ENCODE measurements at places on chromosomes 2 and 18.

GRCh38 chr2:236354973-236355595 is 90.9 kb upstream of the ASB18 start:
- no peak for DNase-seq

DNA sequence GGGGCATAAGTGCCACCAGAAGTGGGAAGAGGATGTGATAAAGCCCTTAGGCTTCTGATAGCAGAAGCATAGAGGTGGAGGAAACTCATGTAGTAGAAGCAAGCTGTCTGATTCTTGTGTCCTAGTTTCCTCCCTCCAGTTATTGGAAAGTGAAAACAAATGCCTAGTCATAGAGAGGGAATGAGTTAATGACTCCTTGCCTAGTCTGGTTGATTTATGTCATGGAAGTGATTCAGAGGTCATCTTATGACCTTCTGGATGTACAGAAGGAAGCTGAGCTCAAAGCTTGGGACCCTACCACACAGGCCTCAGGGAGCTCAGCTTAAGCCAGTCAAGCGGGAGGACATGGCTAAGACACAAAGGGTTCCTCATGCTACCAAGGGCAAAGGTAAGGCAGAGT is 232.2 kb downstream of the THSD7B start:
- DNase-seq = no peak

GRCh38 chr2:6441800-6442199 is 423.9 kb downstream of the CMPK2 start:
- DNase-seq = no peak

DNA sequence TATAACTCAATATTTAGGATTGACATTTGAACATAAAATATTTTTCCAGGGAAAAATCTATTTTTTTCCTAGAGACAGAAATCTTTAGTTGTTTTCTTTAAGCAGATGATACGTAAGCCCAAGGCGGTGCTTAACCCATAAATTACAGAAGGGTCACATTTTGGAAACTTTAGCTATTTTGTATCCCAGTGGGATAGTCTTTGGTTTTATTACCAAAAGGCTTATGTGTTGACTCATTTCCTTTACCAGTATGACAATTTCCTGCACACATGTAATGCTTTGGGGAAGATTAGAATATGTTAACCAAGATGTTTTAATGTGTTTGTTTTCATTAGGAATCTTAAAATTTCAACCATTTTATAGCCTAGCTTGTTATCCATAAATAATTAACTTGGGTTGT is 24.8 kb downstream of the DYNC1I2 start:
- DNase-seq = peak; percentile 82

DNA sequence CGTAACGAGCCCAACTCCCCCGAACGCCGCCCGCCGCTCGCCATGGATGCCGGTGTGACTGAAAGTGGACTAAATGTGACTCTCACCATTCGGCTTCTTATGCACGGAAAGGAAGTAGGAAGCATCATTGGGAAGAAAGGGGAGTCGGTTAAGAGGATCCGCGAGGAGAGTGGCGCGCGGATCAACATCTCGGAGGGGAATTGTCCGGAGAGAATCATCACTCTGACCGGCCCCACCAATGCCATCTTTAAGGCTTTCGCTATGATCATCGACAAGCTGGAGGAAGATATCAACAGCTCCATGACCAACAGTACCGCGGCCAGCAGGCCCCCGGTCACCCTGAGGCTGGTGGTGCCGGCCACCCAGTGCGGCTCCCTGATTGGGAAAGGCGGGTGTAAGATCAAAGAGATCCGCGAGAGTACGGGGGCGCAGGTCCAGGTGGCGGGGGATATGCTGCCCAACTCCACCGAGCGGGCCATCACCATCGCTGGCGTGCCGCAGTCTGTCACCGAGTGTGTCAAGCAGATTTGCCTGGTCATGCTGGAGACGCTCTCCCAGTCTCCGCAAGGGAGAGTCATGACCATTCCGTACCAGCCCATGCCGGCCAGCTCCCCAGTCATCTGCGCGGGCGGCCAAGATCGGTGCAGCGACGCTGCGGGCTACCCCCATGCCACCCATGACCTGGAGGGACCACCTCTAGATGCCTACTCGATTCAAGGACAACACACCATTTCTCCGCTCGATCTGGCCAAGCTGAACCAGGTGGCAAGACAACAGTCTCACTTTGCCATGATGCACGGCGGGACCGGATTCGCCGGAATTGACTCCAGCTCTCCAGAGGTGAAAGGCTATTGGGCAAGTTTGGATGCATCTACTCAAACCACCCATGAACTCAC is 673 bp downstream of the PCBP1 start:
- DNase-seq = peak; percentile 44

DNA sequence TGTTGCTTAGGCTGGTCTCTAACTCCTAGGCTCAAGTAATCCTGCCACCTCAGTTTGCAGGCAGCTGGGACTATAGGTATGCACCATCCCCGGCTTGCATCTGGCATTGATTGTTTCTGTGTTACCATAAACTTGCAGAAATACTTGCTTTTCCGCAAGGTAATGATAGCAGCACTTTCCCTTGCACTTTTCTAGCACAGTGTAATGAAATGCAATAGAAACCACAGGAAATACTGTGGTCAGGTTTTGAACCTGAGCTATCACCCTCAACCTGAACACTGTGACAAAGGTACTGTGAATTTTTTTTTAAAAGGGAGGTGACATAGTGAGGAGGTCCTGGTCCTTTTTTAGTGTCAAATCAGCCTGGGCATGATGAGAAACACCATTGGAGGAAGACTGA is 38.3 kb downstream of the DHRS9 start:
- no peak for DNase-seq

DNA sequence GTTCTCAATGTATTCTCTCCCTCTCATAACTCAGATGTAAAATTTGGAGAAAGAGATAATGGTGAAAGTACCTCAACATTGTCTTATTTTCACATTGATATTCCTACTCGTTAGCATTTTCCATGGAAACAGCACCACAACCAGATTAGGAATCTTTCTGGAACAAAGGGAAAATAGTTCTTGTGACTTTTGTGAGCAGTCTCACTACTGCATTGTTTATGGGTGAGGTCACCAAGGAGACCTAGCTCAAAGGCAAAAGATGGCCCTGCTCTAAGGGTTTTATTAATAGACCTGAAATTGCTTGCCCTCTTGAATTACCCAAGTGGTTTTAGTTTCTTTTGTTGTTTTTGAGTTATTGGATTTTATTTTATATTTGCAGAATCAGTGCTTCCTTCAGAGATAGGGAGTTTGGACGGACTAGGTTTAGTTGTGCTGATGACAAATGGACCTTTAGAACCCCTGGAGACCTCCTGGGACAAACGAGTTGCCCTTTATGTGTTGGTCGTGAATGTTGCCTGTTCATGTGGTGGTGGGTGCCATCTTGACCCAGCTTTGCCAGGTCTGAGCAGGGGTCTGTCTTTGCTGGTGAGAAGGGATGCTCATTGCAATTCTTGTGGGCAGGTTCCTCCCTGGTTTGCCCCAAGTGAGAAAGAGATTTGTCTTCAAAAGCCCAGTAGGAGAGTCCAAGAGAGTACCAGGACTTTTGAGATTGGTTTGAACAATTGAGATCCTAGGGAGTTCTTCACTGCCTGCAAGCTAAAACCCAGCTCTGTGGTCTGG is 58.1 kb downstream of the INPP4A start:
- DNase-seq = peak; percentile 56

DNA sequence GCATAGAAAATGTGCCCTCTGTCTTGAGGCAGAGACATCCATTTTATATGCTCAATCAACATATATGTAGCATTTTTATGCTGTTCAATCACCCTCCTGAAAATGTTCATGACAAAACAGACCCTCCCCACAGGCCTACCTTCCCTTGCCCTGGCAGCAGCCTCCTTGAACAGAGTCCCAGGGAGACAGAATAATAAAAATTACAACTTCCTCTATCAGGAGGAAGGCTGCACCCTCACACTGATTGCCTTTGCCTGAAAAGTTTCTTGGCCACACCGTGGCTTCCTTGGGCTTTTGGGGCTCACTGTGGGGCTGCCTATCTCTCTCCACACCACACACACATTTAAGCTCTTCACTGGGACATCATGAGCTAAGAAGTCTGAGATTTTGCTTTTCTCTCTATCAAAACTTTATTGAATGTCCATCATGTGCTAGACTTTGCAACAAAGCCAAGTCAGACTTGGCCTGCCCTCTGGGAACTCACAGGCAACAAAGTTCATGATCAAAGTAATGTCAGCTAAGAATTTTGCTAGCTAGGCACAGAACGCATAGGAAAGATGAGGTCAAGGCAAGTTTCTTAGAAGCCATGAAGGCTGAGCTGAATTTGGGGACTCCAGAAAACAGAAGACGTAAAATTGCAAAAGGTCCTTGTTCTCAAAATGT is 101.6 kb downstream of the BCL2L11 start:
- no peak for DNase-seq

GRCh38 chr2:68719912-68720311 is 14.7 kb upstream of the ARHGAP25 start:
- DNase-seq = no peak

DNA sequence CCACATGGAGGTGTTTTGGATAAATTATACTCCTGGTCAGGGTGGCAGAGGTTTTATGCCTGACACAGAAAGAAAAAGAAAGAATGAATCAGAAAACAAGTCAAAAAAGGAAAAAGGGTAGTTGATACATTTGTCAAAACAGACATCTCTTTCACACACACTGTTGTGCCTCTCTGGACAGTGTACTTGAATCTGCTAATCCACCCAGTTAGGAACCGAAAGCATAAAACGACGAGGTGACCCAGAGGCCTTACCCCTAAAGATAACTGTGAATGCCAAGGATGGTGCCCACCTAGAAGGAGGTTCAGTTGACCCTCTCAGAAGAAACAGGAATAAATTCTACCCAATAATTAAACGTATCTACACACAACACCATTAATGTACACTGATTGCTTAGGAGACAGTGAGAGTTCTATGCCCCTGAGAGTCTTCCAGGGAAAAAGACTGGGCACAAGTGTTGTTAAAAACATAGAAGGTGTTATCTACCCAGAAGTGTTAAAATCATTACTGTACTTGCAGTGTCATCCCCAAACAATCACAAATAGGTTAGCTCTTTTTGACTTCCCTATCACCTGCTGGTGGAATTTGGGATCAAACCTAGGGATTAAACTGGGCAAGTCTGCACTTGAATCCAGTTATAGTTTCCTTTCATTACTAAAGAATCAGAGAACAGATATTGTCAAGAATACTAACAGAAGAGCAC is 123.2 kb upstream of the DNAJC10 start:
- DNase-seq = no peak

- no peak for DNase-seq
Observed at GRCh38 chr2:17239550-17239949, 278.7 kb downstream of the RAD51AP2 start.

DNA sequence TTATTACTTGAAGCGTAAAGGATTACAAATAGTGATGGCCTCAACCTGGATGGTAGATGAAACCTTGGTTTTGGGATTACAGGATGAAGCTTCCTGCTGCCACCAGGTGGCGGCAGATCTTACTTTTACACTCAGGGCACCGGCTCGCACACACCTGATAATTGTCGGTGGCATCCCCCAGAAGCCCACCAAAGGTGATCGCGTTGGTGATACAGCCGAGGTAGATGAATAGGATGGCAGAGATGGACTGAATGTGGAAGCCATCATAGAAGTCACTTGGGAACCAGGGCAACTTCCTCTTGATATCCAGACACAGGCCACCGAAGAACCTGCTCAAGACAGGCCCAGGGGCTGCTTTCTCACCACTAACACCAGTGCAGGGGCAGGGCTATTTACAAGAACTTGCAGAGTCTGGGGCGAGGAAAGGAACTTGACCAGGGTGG is 51.8 kb downstream of the MTHFD2 start:
- peak; percentile 20 for DNase-seq

DNA sequence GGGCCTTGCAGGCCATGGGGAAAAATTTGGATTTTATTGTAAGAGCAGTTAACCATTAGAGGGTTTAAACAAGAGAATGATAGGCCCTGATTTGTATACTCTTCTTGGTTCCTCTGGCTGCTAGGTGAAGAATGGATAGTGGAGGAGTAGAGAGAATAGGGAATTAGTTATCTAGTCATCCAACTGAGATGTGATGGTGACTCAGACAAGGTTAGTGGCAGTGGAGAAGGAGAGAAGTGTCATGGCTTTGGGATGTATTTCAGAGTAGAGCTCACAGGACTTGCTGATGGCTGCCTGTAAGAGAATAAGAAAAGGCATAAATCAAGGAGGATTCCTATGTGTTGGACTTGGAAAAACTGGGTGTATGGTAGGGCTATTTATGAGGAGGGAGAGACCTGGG is 169.4 kb downstream of the PLCL1 start:
- no peak for DNase-seq
